ENCODE measurements at places on chromosomes 7 and 10. TPM values are rescaled to one million over a fixed set of nuclear protein-coding genes. Genes with fewer than 3 reads are reported as not detected.

DNA sequence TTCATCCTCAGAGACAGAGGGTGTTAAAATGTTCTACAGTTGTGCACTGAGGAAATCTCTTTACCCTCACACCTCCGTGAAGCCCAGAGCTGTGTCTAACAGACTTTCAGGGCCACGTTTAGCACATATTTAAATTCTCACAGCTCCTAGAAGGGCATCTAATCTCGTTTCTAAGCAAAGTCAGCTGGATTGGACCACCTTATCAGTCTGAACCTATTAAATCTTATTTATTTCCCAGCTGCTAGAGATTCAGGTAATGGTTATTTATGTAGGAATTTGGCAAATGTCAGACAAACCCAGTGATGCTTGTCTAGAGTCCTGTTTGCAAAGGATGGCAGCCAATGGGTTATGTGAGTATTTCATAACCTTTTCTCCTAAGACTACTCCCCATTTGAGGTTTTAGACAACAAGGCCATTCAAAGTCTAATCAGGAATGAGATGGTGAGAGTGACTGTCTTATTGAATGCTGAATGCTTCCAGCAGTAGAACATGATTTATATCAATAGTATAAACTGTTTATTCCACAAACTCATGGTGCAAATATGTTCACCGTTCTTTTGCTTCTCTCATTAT, 54.8 kb upstream of the EXOC4 start:
- DNase-seq, result no peak
- no peaks in the 10 kb centered on the region for H3K36me3 ChIP-seq
- H3K27me3 ChIP-seq, result peaks cover 6% of the 10 kb centered on the region
- no peak overlapping the region for H3K27ac ChIP-seq

DNA sequence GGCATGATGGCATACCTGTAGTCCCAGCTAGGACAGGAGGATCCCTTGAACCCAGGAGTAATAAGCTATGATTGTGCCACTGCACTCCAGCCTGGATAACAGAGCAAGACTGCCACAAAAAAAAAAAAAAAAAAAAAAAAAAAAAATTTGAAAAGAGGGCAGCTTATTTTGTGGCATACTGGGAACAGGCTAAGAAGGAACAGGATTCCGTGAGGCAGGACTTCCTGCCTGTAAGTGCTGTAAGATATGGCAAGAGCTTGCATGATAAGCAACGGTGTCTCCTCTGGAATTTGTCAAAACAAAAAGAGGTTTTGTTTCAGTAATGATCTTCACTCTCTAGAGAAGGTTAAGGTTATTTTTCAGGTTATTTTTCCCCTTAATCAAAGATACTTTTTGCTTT, 101.1 kb downstream of the ABCC2 start:
- DNase-seq, result no peak
- no peaks in the 10 kb centered on the region for H3K27me3 ChIP-seq
- H3K27ac ChIP-seq, result no peak overlapping the region
- peaks cover 100% of the 10 kb centered on the region for H3K36me3 ChIP-seq
- no peak overlapping the region for H3K4me3 ChIP-seq

DNA sequence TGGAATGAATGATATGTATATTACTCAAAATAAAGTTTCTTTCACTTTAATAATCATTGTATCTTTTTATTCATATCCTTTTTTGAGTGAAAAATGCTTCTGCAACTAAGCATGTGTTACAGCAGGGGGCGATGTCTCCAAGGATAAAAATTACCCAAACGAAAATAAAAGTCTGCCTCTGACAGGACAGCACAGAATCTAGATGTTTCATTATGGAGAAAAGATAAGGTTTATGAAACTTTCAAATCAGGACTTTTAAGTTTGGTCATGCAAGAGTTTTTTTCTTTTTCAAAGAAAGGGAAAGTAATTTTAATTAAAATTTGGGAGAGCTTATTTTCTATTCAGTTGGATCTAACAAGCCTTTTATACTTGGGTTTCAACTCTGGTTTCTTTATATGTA, 48.4 kb downstream of the TES start:
- no peaks in the 10 kb centered on the region for H3K4me1 ChIP-seq
- H3K4me3 ChIP-seq, result no peak overlapping the region

GRCh38 chr10:77609781-77610272, 27.8 kb downstream of the KCNMA1 start:
- H3K27me3 ChIP-seq, result no peaks in the 10 kb centered on the region
- DNase-seq, result no peak
- no peak overlapping the region for H3K27ac ChIP-seq
- no peaks in the 10 kb centered on the region for H3K36me3 ChIP-seq
- H3K4me3 ChIP-seq, result no peak overlapping the region
- H3K4me1 ChIP-seq, result peaks cover 4% of the 10 kb centered on the region

DNA sequence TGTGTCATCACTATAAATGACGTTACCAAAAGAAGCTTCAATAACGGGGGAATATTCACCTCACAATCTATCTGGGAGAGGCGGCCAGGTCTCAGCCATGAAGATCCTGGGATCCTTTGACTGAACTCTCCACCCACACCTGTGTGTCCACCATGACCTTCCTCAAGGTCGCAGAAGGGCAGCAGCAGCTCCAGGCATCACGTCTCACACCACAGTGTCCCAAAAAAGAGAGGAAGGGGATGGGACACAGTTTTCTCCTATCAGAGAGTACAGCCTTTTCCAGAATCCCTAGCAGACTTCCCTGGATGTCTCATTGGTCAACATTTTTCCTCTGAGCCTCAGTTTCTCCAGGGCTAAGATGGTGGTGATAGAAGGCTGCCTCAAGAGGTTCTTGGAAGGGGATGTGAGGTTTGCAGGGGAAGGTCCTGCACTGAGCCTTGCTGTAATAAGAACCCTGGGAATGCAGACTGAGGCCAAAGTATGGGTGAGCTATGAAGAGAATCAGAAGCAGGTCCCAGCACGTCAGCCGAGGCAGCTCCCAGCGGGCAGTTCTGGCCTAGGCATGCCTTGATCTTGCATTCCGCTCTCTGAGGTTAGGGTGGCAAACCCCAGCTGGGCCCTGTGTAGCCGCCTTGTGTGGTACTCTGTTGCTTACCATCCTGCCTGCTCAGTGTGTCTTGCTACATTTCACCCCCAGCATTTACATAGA, 63.8 kb downstream of the COL26A1 start:
- DNase-seq, result peak; percentile 23
- no peaks in the 10 kb centered on the region for H3K36me3 ChIP-seq
- H3K4me3 ChIP-seq, result no peak overlapping the region
- peaks cover 13% of the 10 kb centered on the region for H3K27me3 ChIP-seq
- no peaks in the 10 kb centered on the region for H3K4me1 ChIP-seq

DNA sequence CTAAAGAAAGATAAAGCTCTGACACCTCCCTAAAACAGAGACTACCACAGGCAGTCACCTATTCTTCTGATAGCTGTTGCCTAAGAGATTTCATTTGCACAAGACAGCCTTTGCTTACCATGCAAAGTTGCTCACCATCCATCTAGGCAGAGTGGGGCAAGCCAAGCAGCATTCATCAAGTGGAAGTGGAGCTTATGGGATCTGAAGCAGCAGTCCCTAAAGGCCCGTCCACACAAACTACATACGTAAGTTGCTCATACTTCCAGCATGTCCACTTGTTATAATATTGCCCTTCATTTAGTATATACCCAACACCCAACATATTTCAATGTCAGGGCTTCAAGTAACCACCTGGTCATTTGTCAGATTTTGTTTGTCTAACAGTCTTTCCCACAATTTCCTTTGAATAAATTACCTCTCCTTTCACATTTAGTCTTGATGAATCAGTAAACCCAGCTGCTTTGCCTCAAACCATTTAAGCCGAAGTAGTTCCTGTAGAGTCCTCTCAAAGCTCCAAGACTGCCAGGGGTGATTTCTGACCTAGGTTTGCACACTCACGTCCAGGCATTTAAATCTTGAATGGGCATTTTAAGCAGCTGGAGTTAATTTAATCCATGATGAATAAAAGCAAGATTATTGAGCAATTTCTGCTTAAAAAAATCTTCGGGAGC, 67.9 kb downstream of the ATAD1 start:
- no peak overlapping the region for H3K4me3 ChIP-seq
- H3K27me3 ChIP-seq, result no peaks in the 10 kb centered on the region
- H3K4me1 ChIP-seq, result no peaks in the 10 kb centered on the region
- no peak for DNase-seq
- peaks cover 40% of the 10 kb centered on the region for H3K36me3 ChIP-seq

DNA sequence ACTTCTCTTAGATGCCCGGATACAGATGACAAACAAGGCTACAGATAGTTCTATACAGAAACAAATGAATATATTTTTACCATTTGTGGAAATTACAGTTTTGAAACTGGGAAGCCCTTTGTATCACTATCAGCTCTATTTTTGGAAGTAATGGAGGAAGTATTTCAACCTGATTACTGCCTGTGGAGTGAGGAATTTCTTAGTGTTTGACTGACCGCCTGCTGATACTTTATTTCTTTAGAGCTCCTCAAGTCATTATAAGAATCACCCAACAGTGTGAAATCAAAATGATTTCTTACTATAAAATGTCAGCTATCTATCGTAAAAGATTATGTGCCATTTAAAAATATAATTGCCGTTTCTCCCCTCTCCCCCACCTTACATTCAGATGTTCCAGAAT, 290.9 kb downstream of the SDK1 start:
- H3K27ac ChIP-seq, result no peak overlapping the region
- DNase-seq, result no peak
- H3K36me3 ChIP-seq, result no peaks in the 10 kb centered on the region
- no peaks in the 10 kb centered on the region for H3K27me3 ChIP-seq

GRCh38 chr7:70340236-70340635, 742.0 kb downstream of the AUTS2 start:
- H3K27ac ChIP-seq, result no peak overlapping the region
- no peaks in the 10 kb centered on the region for H3K36me3 ChIP-seq
- DNase-seq, result no peak
- H3K4me3 ChIP-seq, result no peak overlapping the region
- no peaks in the 10 kb centered on the region for H3K4me1 ChIP-seq
- no peaks in the 10 kb centered on the region for H3K27me3 ChIP-seq

GRCh38 chr7:37284805-37285231, 163.8 kb downstream of the ELMO1 start:
- no peak for DNase-seq
- no peak overlapping the region for H3K27ac ChIP-seq
- no peaks in the 10 kb centered on the region for H3K36me3 ChIP-seq
- H3K4me3 ChIP-seq, result no peak overlapping the region
- H3K27me3 ChIP-seq, result no peaks in the 10 kb centered on the region
- H3K4me1 ChIP-seq, result peaks cover 49% of the 10 kb centered on the region

DNA sequence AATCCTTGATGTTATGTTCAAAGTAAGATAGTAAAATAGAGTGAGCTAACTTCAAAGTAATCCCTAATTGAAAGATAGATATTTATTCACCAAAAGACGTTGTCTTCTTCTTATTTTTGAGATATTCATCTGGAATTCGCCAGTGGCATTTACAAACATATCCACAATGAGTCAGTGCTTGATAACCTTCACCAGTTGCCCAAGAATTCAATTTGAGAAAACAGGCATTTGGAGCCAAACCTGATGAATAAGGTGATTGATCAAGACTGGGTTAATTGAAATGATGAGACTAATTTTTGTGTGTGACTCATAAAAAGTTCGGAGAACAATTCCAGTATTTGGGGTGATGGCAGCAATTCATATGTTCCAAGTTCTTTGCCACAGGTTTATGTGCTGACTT, 344.0 kb downstream of the ARL4A start:
- no peaks in the 10 kb centered on the region for H3K27me3 ChIP-seq

DNA sequence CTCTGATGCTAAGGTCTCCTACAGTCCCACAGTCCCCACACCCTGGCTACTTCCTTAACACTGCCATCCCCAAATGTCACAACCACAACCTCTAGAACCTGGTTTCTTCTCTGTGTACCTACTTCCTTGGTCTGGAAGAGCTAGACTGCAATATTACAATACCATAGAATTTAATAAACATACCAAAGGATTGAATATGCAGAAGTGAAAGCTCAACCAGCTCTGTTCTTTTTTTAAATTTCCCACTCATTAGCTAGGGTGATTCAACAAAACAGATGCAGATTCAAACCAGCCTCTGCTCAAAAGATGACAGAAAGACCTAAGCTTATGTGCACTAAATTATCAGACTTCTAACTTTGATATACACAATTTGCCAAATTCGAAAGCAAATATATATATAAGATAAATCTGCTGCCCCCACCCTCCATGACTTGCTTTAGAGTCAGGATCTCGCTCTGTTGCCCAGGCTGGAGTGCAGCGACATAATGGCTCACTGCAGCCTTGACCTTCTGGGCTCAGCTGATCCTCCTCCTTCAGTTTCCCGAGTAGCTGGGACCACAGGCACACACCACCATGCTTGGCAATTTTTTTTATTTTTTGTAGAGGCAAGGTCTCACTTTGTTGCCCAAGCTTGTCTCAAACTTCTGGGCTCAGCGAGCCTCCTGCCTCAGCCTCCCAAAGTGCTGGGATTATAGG, 212.6 kb downstream of the CHCHD3 start:
- H3K4me3 ChIP-seq, result no peak overlapping the region
- no peak overlapping the region for H3K27ac ChIP-seq
- DNase-seq, result no peak
- no peaks in the 10 kb centered on the region for H3K36me3 ChIP-seq
- no peaks in the 10 kb centered on the region for H3K4me1 ChIP-seq

GRCh38 chr7:100827330-100828226, at the start of gene EPHB4:
EPHB4 (minus strand) TSS chr7:100827523; CDS start chr7:100827030, 493 bp downstream.
- H3K4me1 ChIP-seq, result peaks cover 44% of the 10 kb centered on the region
- H3K27ac ChIP-seq, result peak within 1 kb of the TSS; percentile 75
- DNase-seq, result peak; percentile 90
- H3K4me3 ChIP-seq, result peak within 1 kb of the TSS; percentile 61
- no peaks in the 10 kb centered on the region for H3K27me3 ChIP-seq

DNA sequence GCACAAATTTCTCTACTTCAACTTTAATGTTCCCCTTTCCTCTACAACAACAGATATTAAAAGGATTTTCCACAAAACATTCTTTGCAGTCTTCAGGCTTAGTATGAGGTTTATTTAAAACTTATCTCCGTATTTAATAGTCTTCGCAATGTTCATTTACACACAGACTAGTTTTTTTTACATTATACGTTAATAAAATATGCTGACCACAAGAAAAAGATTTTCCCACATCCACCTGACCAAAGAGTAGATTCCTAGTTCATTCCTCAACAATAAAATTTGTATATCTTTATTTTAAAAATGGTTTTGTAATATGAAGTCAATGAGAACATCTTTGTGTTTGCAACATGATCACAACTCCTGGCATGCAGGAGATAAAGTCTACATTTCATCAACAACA, 42.4 kb downstream of the POT1 start:
- no peak for DNase-seq
- H3K27ac ChIP-seq, result no peak overlapping the region
- no peaks in the 10 kb centered on the region for H3K27me3 ChIP-seq
- H3K4me1 ChIP-seq, result no peaks in the 10 kb centered on the region

Gene CPA2
- not detected for total RNA-seq

Gene ZNF503
- 32.7 TPM for total RNA-seq

Gene LRRN3
- total RNA-seq, result 5.0 TPM

Gene GIMAP4
- 31.3 TPM for total RNA-seq

Gene SFTPA1
- total RNA-seq, result 11,086 TPM

Measured in left lung (tissue), 14 donors.